ENCODE measurements at places on chromosomes 2 and 18. TPM values are rescaled to one million over a fixed set of nuclear protein-coding genes. Genes with fewer than 3 reads are reported as not detected.
A peak's percentile ranks its signal among the peaks of the same experiment; 100 is the strongest.

DNA sequence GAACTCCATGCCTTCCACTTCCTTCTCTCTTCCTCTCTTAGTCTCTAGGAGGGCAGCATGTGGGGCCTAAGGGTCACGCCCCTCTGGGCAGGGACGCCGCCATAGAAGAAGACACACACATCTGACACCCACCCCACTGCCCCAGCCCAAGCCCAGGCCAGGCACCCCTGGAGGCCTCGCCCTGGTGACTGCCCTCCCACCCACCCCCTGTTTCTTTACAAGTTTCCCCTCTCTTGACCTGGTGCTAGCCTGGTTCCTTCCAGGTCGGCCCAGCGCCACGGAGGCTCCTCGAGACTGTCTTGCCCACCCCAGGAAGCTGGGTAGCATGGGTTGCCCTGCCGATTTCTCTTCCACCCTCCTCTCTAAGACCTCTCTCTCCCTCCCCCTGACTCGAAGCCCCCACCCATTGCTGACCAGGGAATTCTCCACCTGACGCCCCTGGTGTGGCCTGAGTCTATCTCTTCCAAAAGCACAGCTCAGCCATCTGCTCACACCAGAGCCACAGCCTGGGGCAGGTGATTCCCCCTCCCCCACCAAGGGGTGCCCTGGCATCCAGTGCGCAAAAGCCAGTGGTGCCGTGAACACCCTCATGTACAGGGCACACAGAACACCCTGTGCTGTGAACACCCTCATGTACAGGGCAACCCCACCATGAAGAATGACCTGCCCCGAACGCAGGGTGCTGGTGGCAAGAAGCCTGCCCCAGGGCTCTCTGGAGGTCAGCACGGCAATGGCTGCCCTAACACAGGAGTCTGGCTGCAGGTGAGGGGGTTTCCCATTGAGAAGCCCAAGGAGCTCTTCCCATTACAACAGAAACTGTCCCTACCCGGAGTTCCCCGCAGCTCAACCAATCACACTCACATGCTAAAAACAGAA lies 13.5 kb upstream of the SALL3 start:
- no peaks in the 10 kb centered on the region for H3K4me1 ChIP-seq
- no peaks in the 10 kb centered on the region for H3K36me3 ChIP-seq
- no peak for DNase-seq
- H3K4me3 ChIP-seq: no peak overlapping the region

DNA sequence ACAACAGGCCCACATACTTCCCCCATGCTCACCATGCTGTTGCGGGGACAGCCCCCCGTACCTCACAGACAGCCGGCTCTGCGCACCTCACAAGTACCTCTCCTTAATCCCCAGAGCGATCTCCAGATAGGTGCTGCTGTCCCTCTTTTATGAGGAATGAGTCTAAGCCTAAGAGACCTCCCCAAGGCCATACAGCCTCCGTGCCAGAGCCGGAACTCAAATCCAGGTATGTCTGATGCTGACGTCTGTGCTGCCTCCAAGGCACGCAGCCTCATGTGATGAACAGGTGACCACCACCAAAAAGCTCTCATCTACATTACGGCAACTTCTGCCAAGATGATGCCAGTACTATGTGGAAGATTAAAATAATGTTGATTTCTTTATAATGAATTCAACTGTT lies 85.2 kb downstream of the EIPR1 start:
- no peak overlapping the region for H3K27ac ChIP-seq
- no peak overlapping the region for H3K4me3 ChIP-seq
- DNase-seq: no peak
- H3K4me1 ChIP-seq: no peaks in the 10 kb centered on the region
- no peaks in the 10 kb centered on the region for H3K27me3 ChIP-seq
- no peaks in the 10 kb centered on the region for H3K36me3 ChIP-seq

GRCh38 chr18:45761512-45762114 lies 37.6 kb downstream of the SLC14A1 start:
- peaks cover 30% of the 10 kb centered on the region for H3K4me1 ChIP-seq
- H3K27ac ChIP-seq: no peak overlapping the region
- H3K4me3 ChIP-seq: no peak overlapping the region
- H3K36me3 ChIP-seq: no peaks in the 10 kb centered on the region
- H3K27me3 ChIP-seq: no peaks in the 10 kb centered on the region

DNA sequence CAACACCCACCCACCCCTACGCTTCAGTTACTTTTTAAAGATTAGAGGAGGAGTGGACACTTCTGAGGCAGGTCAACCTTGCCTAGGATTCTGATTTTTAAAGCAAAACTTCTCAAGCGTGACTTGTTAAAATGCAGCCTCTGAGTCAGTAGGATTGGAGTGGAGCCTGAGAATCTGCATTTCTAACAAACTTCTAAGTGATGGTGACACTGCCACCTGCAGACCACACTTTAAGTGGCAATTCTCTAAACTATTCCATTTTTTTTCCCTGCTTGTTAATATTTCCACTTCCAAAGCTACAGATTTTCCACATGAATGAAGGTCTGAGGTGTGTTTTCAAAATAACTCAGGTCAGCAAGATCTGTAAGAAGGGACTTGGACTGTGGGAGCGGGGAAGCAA lies 171.1 kb upstream of the CCDC150 start:
- no peaks in the 10 kb centered on the region for H3K4me1 ChIP-seq
- H3K27me3 ChIP-seq: peaks cover 6% of the 10 kb centered on the region
- no peaks in the 10 kb centered on the region for H3K36me3 ChIP-seq
- H3K4me3 ChIP-seq: no peak overlapping the region
- no peak for DNase-seq

GRCh38 chr18:48930926-48931325 lies 19.8 kb downstream of the SMAD7 start:
- peak; percentile 17 for DNase-seq
- peaks cover 83% of the 10 kb centered on the region for H3K4me1 ChIP-seq
- no peaks in the 10 kb centered on the region for H3K36me3 ChIP-seq
- no peaks in the 10 kb centered on the region for H3K27me3 ChIP-seq
- no peak overlapping the region for H3K4me3 ChIP-seq
- peak overlapping the region; percentile 15 for H3K27ac ChIP-seq

Gene ARMC9
- 19.3 TPM for total RNA-seq

Gene LHCGR
- total RNA-seq: not detected
